ENCODE measurements at places on chromosomes 12 and 14. TPM values are rescaled to one million over a fixed set of nuclear protein-coding genes. Genes with fewer than 3 reads are reported as not detected.
A peak's percentile ranks its signal among the peaks of the same experiment; 100 is the strongest.

DNA sequence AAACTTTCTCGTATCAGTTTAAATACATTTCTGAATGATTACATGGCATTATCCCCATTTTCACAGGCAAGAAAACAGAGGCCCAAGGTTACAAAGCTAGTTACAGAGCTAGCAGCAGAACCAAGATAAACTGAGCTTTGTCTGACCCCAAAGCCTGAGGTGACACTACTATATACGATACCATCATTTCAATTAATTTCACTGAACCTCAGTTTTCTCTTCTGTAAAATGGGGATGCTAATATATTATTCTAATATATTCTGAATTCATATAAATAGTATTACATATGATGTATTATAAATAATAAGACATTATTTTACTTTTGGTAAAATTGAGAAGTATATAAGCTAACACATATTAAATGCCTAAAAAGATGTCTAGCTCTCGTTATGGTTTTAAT, 143.3 kb downstream of the NRXN3 start:
- no peak for DNase-seq

DNA sequence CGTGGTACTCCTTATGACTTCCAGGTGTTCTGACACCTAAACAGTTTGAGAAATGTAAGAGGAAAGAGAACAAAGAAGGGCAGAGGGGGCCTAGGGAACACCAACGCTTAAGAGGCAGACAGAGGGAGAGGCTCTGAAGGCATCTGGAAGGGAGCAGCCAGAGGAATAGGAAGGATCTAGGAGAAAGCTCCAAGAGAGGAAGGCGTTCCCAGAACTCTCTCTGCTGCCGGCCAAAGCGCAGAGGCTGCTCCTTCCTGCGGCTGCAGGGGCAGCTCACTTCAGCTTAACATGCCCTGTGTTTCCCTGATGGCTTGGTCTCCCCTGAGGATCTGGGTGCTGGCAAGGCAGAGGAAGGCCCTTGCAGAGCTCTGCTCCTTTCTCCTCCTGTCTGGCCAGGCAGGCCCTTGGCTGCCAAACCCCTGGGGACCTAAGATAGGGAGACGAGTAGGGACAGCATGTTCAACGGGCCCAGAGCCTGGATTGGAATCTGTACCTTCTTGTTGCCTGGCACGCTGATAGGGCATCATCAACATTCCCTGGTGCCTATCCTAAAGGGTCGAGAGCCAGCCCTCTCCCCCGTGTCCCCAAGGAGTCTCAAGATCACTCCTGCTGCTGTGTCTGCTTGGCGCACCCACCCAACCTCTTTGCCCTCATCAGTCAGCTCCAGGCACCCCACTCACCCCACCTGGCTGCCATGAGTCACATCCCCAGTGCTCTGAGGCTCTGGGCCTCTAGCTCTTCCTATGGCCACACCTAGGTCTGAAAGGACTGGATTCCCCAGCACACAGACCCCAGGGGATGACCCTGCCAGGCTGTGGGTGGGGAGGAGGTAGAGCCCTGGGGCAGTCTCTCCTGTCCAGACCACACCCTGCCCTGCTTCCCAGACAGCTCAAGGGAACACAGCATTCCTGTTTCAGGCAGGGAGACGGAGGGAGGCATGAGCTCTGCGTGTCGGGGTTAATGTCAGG, 45.6 kb downstream of the LTBP2 start:
- no peak for DNase-seq

The KLRC3 gene
- not detected for polyA plus RNA-seq

GRCh38 chr14:35594616-35595015, 60.7 kb downstream of the INSM2 start:
- no peak for DNase-seq

The ARHGEF40 gene
- polyA plus RNA-seq: 18.2 TPM

The JDP2 gene
- polyA plus RNA-seq: 46.0 TPM

GRCh38 chr12:102527171-102527720, 46.9 kb upstream of the IGF1 start:
- DNase-seq: no peak

DNA sequence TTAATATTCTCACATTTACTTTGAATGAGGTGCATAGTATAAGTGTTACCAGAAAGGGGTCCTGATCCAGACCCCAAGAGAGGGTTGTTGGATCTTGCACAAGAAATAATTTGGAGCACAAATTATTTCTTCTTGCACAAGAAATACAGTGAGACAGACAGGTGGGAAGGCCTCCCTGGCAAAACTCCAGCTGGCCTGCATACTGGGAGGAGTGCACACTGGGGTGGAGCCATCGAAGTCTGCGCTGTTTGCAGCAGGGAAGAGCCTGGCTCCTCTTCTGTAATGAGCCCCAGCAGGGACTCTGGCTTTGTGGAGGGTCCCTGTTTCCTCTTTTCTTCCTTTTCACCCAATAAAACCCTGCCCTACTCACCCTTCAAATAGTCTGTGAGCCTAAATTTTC, 141.6 kb downstream of the GLT1D1 start:
- no peak for DNase-seq

DNA sequence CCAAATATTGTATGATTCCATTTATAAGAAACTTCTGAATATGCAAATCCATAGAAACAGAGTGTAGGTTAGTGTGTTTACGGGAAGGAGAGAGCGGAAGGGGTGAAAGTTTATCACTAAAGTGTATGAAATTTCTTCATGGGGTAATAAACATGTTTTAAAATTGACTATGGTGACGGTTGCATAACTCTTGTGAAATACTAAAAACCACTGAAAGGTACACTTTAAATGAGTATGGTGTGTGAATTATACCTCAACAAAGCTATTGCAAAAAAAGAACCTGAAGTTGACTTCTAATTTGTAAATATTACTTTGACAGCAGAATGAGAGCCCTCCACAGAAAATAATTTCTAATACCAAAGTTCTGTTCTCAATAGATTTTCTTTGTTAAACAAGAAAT, 47.1 kb downstream of the ATG2B start:
- no peak for DNase-seq

- DNase-seq: no peak
These were observed 32.9 kb upstream of the EEA1 start for GRCh38 chr12:92961949-92962348.

DNA sequence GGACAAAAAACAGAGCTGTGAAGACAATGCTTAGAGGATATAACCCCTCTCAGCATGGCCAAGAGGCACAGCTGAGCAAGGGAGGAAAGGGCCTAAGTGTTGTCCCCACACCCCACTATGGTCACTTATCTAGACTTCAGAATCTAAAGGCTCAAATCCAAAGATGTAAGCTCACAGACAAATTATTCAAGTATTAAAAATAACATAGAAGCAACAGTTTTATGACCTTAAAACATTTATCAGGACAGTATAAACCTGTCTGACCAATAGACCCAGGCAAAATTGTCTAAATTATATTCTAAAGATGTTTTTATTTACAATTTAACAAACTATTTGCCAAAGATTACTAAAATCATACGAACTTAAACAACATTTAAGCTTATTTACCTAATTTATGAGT, 28.1 kb upstream of the PRICKLE1 start:
- no peak for DNase-seq

The IL31 gene
- not detected for polyA plus RNA-seq

The CCNT1 gene
- 2.4 TPM for polyA plus RNA-seq

DNA sequence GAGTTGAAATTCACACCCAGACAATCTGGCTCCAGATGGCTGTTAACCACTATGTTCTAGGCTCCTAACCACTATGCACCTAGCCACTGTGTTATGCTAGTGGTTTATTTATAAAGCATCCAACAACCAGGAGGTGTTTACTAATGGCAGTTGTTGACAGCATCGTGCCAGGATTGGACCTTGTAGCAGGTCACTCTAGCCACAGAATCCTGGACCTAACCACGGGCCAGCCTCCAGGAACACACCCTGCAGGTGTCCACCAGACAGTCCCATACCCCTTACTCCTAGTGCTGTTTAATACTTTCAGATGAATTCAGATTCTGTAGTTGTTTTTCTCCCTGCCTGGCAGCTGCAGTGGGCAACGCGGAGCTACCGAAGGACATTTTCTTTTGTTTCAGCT, 109.4 kb upstream of the MYL2 start:
- no peak for DNase-seq

GRCh38 chr12:50111395-50111692, 692 bp upstream of the COX14 start:
- no peak for DNase-seq

DNA sequence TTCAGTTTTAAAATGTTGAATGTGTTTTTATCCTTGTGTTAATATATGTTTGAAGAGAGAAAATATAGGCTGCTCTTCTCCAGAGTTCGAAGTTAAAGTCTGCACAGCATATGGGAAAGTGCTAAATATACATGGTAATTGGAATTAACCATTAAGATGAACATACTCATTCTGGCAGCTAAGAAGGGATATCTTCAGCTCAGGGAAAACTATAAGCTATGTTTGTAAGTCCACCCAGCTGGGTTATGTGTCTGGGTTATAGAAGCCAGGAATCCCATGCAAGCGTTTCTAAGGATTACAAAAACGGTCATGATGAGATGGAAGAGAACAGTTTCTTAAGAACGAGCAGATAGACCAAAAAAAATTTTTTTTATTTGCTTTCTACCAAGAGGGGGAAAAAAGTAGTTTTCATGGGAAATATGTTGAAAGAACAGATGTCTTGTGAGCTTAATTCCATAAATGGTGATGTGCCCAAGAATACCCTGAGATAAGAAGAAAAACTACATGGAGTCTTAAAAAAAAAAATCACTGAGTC, 198.9 kb downstream of the FBXL14 start:
- DNase-seq: no peak

The GLS2 gene
- 0.50 TPM for polyA plus RNA-seq

DNA sequence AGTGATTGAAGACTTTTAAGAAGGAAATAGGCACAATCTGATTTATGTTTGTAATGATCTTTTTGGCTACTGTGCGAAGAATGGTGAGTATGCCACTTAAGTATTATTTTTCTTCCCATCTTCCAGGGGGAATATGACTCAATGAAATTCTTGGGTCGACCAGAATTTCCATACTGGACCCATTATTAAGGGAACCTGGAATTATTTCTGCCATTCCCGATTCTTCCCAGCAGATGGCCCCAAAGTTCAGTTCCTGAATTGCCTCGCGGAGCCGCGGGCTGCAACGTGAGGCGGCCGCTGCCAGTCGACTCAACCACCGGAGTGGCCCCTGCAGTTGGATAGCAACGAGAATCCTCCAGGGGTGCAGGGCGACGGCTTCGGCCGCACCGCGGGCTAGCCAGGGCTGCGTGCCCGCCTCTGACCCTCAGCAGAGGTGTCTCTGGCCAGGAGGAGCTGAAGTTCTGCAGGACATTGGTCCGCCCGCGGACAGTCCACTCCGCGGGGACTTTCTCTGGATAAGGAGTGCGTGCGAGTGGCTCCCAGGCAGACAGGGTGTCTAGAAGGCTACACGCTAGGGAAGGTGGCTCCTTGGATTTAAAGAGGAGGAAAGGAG, 628 bp upstream of the TSHR start:
- peak; percentile 76 for DNase-seq

DNA sequence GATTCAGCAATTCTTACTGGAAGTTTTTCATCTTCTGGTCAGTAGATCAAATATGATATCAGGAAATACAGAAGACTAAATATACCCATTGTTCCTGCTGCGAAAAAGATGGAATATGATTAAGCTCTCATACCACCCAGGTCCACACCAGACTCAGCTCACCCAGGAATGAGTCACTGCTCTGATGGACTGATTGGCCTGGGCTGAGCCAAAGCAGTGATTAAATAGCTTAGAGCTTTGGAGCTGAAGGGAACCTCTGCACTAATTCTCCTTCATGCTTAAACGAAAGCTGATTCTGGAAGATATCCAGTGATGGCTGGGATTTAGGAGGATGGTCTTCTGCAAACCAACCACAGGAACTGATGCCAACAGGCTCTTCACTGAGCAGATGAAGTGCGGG, 62.0 kb upstream of the SYT1 start:
- no peak for DNase-seq

The IL23A gene
- not detected for polyA plus RNA-seq

The BCAT1 gene
- polyA plus RNA-seq: 0.57 TPM

GRCh38 chr12:14871886-14872285, 13.8 kb downstream of the MGP start:
- no peak for DNase-seq

GRCh38 chr14:91968280-91968679, 20.8 kb upstream of the FBLN5 start:
- no peak for DNase-seq

- no peak for DNase-seq
These were observed 70.7 kb downstream of the HSD17B6 start for GRCh38 chr12:56833780-56834179.

GRCh38 chr12:68292151-68292943, 38.9 kb upstream of the IL22 start:
- no peak for DNase-seq

The WDHD1 gene
- 1.4 TPM for polyA plus RNA-seq

DNA sequence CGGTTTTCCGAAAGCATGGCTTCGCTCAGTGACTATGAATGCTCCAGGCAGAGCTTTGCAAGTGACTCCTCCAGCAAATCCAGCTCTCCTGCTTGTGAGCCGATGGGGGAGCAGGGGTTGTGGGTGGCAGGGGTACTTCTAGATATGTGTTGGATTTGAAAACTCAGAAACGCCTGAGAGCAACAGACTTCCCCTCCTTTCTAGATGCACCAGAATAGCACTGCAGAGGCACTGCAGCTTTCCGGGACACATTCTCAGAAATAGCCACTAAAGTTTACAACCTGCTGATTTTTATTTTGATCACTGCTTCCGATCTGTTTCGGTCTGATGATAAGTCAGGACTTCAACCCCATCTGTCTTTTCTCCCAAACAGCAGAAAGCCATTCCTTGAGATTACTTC, 8.6 kb downstream of the TCP11L2 start:
- no peak for DNase-seq

- no peak for DNase-seq
These were observed 172.9 kb upstream of the CDKN3 start for GRCh38 chr14:54223831-54224402.

DNA sequence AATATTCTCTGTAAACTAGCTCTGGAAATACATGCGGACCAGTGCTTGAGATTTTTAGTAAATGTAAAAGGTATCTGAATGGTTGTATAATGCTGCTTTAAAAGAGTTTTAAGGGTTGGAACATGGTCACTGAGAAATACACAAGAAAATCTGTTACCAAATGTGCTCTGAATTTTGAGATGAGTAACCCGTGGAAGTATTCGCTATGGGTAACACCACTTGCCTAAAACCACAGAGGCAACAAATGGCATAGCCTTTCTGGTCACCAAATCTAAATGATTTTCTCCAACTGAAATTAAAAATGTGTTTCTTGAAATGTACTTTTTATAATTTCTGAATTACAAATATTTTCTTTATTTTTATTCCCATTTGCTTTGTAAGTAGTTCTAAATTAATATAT, 745.7 kb downstream of the DIO2 start:
- DNase-seq: no peak

The PAPLN gene
- polyA plus RNA-seq: 1.4 TPM

The SLC7A7 gene
- polyA plus RNA-seq: 1.3 TPM

GRCh38 chr12:63899396-63899795, 54.9 kb downstream of the SRGAP1 start:
- no peak for DNase-seq

GRCh38 chr12:111954969-111955368, 58.0 kb downstream of the TMEM116 start:
- no peak for DNase-seq

The OLR1 gene
- polyA plus RNA-seq: 0.38 TPM

- DNase-seq: no peak
These were observed 94.4 kb downstream of the DICER1 start for GRCh38 chr14:95062946-95063345.

The PHETA1 gene
- 29.5 TPM for polyA plus RNA-seq

The PLEK2 gene
- 0.76 TPM for polyA plus RNA-seq

Data from heart left ventricle (tissue), 16 donors.